Right lobe of liver (tissue), 6 donors: ENCODE measurements at places on chromosomes 16 and 17. TPM values are rescaled to one million over a fixed set of nuclear protein-coding genes. Genes with fewer than 3 reads are reported as not detected.

Gene IL21R
- 0.09 TPM for total RNA-seq

Gene CBFA2T3
- total RNA-seq, result 3.4 TPM

Gene GCGR
- 128 TPM for total RNA-seq

Gene ITGA2B
- total RNA-seq, result 0.49 TPM

Gene ZG16
- 0.06 TPM for total RNA-seq

Gene NGFR
- total RNA-seq, result 9.4 TPM

Gene GNG13
- not detected for total RNA-seq

Gene ADGRG3
- 0.93 TPM for total RNA-seq

Gene WNT9B
- not detected for total RNA-seq

- peak; percentile 20 for DNase-seq
Observed at GRCh38 chr17:57959929-57960328, 4.7 kb upstream of the CUEDC1 start.

GRCh38 chr16:49515016-49515565 lies 141.5 kb downstream of the C16orf78 start:
- DNase-seq, result no peak

DNA sequence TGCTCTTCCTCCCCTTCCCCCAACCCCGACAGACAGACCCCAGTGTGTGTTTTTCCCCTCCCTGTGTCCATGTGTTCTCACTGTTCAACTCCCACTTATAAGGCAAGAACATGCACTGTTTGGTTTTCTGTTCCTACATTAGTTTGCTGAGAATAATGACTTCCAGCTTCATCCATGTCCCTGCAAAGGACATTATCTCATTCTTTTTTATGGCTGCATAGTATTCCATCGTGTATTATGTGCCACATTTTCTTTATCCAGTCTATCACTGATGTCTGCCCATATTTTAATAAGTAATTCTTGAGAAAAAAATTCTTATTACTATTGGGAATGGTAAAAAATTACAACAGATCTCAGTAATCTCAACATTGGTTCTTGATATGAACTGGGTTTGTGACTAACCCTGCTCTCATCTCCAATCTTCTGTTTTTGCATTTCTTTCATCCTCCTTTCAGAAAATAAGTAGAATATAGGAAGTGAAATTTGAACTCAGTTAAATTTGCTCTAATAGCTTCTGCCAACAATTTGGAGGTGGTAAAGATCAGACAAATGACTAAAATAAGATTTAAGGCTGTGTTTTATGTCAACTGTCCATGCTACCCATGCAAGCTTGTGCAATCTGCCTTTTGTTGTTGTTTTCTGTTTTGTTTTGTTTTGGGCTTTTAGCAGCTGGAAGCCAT lies 11.1 kb downstream of the MARF1 start:
- DNase-seq, result no peak

GRCh38 chr17:1260770-1261161 lies 9.5 kb upstream of the BHLHA9 start:
- no peak for DNase-seq

- DNase-seq, result peak; percentile 64
Observed at GRCh38 chr16:67284699-67285646, 5.6 kb downstream of the PLEKHG4 start.

DNA sequence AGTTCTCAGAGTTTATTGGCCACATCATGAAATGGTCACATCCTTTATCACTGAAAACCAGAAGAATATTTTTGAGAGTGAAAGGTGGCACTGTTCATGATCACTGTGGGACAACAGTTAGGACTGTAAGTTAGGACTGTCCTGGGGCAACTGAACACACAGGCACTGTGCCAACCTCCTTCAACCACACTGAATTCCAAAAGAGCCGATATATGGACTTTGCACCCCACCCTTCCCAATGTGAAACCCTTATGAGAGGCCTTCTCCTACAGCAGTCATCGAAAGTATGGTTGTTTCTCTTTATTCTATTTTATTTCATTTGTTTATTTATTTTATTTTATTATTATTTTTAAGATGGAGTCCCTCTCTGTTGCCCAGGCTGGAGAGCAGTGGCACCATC lies 353.5 kb downstream of the TOX3 start:
- DNase-seq, result no peak

- no peak for DNase-seq
Observed at GRCh38 chr16:12876778-12877177, 24.6 kb upstream of the SHISA9 start.

GRCh38 chr17:3038941-3039340 lies 24.5 kb downstream of the OR1D5 start:
- DNase-seq, result no peak

GRCh38 chr17:68777856-68778694 lies 176.9 kb upstream of the FAM20A start:
- peak; percentile 58 for DNase-seq

DNA sequence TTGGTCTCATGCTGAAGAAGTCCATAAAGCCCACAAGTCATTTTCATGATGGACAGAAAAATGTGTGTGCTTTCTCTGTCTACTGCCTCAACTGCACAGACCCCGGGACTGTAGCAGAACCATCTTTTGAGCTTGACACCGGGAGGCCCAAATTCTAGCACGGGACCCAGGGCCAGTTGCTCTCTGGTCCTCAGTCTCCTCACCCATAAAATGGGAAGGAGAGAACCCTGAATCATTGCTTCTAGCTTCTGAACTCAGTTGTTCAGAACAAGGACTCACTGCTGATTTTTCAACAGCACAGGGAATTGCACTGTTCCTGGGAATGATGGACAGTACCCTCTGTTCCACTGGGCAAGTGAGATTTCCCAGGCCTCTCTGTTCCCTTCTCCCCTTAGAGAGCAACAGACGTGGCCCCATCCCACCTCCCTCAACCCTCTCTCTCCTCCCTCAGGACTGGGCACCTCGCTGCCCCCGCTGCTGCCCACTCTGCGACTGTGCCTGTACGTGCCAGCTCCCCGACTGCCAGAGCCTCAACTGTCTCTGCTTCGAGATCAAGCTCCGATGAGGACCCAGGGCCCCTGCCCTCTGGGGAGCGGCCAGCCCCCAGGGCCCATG lies 2.2 kb upstream of the ALDOA start:
- no peak for DNase-seq

DNA sequence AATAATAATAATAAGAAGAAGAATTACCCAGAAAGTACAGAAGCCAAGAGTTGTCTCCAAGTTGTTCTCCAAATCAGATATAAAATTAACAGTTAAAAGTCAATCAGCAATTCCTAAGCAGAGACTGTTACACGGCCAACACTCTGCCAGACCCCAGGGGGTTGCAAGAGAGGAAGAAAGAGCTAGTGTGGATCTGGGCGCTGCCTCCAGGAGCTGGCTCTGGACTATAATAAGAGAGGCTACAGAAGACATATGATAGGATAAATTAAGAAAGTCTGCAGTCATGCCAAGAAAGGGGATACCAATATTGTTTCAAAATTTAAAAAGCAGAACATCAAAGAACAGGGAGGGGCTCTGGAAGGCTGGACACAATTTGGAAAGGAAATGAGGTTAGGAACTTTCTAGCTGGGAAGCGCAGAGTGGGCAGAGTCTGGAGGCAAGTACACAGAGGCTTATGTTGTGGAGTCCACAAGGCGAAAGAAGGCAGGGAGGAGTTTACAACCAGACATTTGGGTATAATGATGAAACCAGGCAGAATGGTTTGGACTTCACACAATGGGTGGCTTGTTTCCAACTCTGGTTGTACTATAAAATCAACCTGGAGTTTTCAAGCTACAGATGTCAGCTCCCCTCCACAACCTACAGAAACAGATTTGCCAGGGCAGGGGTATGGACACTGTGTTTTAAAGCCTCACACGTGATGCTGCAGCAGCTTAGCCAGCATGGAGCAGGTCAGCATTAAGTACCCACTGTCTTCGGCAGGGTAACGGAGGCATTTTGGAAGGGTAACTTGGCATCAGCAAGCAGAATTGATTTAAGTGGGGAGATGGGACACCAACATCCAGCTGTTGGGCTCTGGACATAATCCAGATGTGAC lies 49.4 kb downstream of the SLC39A11 start:
- DNase-seq, result no peak

DNA sequence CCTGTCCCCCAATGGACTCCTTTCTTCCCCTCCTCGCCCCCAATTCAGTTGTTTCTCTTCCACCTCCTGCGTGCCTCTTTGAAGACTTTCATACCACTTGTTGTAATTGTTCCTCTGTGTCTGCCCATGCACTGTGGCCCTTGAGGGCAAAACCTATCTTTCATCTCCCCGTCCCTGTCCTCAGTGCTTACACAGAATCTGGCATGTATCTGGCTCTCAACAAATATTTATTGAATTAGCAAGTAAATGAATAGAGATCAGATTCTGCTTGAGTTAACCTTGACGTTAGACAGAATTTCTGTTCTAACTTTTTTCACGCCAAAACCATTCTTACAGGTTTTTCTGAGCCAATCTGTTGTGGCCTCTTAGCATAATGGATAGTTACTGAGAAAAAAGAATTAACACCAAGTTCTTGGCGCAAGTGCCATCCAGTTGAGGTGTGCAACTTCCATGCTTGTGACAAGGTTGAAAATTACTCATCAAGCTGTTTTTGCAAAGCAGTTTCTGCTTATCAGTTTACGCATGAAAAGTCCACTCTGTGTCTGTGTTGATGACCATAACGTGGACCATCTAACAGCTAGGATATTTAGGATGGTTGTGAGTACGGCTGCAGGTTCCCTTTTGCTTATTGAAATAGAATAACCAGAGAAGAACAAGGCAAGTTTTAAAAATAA lies 215.1 kb downstream of the PRKCA start:
- DNase-seq, result no peak

GRCh38 chr16:60727851-60728250 lies 1308.4 kb downstream of the CDH8 start:
- DNase-seq, result no peak

- DNase-seq, result no peak
Observed at GRCh38 chr16:88659160-88659559, 3.7 kb downstream of the MVD start.

GRCh38 chr17:954431-955164 lies 25.0 kb downstream of the NXN start:
- DNase-seq, result no peak

DNA sequence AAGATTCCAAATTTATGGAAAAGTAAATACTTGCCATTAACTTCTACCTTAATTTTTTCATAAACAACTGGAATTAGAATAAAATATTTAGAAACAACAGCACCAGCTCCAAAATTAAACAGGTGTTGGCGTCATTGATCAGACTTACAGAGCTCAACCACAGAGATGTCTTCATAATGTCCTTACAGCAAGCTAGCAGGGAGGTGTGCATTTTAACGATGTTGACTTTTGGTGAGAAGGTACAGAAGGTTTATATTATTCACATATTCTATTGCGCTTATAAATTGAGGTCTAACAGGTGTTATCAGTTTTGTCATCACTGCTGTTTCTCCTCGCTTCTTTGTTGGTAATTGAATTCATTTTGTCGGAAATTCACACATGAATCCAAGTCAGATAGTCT lies 226.2 kb upstream of the CA10 start:
- no peak for DNase-seq

GRCh38 chr17:62666801-62667591 lies 39.5 kb downstream of the MRC2 start:
- DNase-seq, result no peak

DNA sequence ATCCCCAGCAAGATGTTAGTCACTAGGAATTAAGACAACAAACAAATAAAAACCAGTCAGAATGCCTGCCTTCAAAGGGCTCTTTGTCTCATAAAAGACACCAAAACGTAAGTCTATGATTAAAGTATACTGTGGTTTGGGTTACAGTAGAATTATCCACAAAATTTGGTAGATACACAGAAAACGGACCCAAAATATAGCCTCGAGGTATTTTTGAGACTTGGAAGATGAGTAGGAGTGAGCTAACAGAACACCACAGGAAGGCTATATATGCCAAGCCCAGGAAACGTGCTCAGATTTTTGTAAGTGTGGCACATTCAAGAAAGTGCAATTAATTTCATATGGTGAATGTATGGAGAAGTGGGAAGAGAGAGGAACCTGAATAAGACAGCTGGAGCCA lies 831.4 kb downstream of the CDH11 start:
- no peak for DNase-seq

- no peak for DNase-seq
Observed at GRCh38 chr17:43736389-43736788, 22.2 kb downstream of the SOST start.
